Peyer's patch (tissue), 4 donors: ENCODE measurements at places on chromosomes 5 and 9. TPM values are rescaled to one million over a fixed set of nuclear protein-coding genes. Genes with fewer than 3 reads are reported as not detected.

DNA sequence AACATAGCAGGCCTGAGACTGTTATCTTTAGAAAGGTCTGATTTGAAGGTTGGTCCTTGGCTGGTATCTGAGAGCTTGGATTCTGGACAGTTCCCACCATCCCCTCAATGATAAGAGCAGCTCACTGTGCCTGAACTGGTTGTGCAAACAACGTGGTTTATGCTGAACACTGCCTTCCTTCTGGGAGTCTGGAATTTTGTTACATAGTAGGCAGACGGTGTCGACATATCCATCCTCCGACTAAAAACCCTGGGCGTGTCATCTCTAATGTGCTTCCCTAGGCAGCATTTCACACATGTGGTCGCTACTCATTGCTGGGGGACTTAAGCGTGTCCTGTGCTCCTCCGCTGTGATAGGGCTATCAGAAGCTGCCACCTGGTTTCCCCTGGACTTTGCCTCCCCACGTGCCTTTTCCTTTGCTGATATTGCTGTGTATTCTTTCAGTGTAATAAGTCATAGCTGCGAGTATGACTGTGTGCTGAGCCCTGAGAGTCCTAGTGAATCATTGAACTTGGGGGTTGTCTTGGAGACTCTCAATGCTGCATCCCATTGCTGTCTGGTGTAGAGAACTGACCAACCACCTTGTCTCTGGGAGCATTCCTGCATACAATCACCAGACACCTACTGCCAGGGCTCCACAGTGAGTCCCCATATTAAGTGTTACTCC, 119.1 kb upstream of the TBC1D2 start:
- DNase-seq = peak; percentile 82

DNA sequence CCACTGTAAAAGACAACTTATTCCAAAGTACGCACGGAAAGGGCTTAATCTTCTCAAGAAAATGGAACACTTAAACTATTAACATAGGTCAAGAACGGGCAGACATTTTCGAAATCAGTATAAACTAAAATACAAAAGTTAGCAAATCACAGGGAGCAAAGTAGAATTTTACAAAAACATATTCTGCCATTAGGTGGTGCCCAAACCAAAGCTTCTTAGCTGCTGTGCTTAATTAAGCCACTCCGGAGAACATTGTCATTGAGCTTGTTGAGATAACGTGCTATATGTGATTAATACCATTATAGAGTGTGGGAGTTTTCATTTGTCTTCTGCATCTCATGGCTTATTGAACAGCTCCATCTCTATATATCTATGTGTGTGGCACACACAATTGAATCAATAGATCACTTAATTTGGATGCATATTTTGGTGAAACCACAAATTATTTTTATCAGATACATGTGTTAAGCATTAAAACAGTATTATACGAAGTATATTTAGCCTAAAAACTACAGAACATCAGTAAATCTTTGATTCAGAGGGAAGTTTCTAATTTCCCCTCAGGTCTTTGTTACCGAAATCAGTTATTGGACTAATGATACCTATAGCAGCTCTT, 23.4 kb downstream of the UBLCP1 start:
- no peak for DNase-seq

GRCh38 chr5:34057569-34057968, 14.6 kb upstream of the C1QTNF3 start:
- DNase-seq = no peak

GRCh38 chr5:37495668-37496347, 116.7 kb downstream of the WDR70 start:
- DNase-seq = no peak

GRCh38 chr9:15357050-15357653, 50.1 kb upstream of the TTC39B start:
- DNase-seq = peak; percentile 77

The FAT2 gene
- total RNA-seq = not detected

The SLC6A19 gene
- 934 TPM for total RNA-seq

DNA sequence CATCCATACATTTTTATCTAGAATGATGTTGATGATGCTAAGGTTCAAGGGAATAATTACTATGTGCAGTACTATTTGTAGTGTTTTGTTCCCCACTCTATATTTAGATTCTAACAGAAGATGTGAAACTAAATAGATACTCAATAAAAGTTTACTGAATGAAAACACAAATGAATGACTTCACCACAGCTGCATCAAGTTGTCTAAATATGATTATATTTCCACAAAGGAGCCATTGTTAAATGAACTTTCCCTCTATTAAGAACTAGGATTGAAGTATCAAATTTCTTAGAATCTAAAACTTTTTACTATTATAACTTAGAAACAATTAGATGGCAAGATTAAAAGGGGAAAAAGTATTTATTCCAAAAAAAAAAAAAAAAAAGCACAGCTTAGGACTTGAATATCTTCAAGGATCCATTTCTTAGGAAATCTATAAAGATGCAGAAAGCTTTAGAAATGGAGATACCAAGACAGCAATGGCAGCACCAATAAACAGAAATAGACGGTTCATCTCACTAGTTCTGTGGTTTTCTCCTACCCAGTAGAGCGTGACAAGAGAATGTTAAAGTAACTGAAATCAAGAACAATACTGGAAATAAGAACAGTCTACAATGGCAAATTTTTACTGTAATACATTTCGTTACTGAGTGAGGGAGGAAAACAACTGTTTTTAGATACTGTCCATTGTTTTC, 347.6 kb downstream of the EBF1 start:
- no peak for DNase-seq

The BNIP1 gene
- total RNA-seq = 11.4 TPM

GRCh38 chr5:173673295-173674101, 57.0 kb upstream of the BOD1 start:
- no peak for DNase-seq

The LCN9 gene
- total RNA-seq = not detected

The PCDHGB3 gene
- 1.6 TPM for total RNA-seq

The DDX46 gene
- total RNA-seq = 59.4 TPM
